ENCODE measurements at places on chromosomes 7 and 10.

DNA sequence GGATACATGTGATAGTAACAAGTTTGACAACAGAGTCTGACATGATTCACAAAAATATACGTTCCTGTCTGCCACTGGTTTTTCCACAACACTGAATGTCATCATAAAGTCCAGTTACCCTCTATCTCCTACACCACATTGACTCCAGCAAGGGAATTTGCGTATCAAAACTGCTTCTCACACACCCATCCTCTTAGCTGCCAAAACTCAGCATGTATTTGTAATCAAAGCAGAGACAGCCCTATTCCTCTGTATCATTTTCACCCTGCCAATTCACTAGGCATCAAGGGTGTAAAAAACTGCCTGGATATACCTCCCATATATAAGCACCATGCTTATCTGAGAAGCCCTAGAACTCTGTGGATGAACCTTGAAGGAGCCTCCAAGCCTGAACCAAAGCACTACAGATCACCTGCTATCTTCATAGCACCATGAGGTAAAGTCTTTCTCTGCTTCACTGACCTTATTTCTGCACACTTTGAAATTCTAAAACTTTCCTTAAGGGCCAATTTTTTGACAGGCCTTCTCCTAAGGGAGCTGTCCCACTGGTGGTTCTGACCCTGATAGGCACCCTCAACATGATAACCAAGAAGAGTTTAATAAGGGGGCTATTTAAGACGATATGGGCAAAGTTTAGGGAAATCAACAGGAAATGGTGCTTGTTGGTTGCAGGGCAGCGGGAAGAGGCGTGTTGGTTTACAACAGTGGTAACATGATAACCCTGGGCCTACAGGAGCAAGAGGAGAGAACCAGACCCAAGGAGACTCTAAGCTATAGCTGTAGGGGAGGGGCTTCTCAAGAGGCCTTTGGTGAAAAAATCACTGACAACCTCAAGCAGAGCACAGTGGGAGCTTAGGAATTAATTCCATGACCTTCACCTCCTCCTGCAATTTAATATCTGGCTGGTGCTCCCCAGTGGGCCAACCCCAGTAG is at the start of gene IFIT1B:
Gene IFIT1B, plus strand, starts transcription at position 352 of the 933 bp plus-strand sequence. Its CDS starts 80 bp downstream, at position 432.
- no peak for DNase-seq

DNA sequence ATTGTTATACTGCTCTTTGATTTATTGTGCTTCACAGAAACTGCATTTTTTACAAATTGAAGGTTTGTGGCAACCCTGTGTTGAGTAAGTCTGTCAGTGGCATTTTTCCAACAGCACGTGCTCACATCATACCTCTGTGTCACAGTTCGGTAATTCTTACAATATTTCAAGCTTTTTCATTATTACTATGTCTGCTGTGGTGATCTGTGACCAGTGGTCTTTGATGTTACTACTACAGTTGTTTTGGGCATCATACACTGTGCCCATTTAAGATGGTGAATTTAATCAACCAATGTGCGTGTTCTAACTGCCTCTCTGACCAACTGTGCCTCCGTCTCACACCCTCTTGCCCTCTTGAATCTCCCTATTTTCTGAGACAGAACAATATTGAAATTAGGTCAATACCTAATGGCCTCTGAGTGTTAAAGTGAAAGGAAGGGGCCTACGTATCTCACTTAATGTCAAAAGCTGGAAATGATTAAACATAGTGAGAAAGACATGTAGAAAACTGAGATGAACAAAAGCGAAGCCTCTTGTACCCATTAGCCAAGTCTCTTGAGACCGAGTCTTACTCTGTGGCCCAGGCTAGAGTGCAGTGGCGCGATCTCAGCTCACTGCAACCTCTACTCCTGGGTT is 20.2 kb upstream of the ASL start:
- peak; percentile 40 for DNase-seq

DNA sequence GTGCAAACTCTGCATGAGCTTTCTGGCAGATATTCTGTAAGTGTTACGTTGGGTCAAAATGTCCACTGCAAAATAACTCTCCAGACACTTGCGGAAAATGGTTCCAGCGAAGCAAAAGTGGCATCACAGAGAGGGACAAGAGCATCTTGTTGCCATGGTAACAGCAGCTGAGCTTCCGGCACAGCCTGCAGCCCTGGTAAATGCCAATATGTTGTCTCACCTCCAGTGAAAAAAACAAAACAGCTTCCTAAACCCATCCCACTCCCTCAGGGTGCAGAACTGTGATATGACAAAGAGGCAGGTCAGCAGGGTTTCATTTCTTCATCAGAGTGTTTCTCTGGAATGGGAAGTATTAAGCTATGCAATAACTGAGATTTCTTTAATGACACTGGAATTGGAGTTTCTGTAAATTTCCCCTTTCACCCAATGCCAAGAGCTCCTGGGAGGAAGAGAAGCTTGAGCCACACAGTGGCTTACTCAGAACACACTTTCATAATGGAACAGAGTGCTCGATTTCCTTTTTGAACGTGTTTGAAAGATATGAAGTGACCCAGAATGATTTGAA is 65.6 kb downstream of the FOXI2 start:
- no peak for DNase-seq

DNA sequence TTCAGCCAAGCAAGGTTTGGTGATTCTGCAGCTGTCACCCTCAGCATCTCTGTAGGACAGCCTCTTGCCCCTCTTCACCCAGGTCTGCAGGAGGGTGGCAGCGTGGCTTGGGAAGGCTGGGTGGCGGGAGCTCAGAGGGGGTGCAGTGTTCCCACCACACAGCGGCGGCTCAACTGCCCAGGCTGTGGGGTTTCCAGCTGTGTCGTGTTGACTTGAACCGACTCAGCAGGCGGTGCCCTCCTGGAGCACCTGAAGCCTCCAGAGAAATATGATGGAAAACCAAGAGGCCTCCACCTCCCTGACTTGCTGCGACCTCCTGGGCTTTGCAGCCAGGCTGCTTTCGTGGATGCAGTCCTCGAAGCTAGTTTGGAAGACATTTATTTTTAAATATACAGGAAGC is 68.0 kb upstream of the KLF6 start:
- no peak for DNase-seq

DNA sequence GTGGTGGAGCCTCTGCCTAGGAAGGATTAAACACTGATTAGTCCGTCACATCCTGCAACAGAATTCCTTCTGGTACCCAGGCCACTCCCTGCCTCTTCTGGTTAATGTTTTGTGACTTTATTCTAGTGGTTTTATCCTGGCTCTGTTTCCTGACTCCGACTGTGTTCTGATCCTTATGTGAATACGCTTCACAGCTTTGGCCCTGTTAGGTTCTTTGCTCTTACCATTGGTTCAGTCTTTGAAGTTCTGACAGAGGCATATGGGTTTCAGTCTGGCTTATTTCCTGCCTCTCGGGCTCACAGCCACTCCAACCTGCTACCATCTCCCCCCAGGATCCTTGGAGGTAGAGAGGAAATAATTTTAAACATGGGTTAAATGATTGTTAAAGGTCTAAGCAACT is 23.2 kb upstream of the FGL2 start:
- no peak for DNase-seq

GRCh38 chr10:101214446-101215396 is 14.5 kb downstream of the LBX1 start:
- no peak for DNase-seq

DNA sequence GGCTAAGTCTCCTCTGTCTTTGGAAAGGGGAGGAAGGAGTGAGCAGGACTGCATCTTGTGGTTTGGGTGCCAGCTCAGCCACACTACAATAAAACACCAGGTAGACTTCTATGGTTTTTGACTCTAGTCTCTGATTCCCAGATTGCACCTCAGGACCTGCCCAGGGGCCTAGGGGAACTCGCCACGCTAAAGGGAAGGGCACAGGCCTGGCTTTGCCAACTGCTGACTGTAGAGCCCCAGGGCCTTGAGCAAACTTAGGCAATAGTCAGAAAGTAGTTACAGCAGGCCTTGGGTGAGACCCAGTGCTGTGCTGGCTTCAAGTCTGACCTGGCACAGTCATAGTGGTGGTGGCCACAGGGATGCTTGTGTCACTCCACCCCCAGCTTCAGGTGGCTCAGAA is 24.2 kb upstream of the PRR15 start:
- no peak for DNase-seq

DNA sequence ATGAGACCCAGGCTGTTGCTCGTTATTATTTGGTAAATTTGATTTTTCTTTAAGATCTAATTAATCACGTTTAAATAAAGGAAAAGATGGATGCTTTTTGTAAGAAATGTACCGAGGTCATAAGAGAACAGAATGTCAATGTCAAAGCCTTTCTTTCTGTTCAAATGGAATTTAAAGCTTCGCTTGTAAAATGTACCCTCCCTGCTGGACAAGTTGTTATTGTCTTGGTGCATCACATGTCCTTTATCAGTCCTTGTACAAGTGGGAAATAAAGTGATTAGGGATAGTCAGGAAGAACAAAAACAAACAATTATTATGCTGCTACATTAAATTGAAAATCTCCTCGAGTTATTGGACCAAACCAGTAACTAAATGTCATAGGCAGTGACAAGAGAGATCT is 363.2 kb downstream of the PHTF2 start:
- no peak for DNase-seq

GRCh38 chr10:14384915-14385314 is 54.2 kb upstream of the FRMD4A start:
- no peak for DNase-seq

GRCh38 chr10:75098902-75099673 is 12.4 kb upstream of the SAMD8 start:
- no peak for DNase-seq

- DNase-seq, result no peak
Measured at GRCh38 chr7:24723178-24723530, 34.1 kb downstream of the GSDME start.

DNA sequence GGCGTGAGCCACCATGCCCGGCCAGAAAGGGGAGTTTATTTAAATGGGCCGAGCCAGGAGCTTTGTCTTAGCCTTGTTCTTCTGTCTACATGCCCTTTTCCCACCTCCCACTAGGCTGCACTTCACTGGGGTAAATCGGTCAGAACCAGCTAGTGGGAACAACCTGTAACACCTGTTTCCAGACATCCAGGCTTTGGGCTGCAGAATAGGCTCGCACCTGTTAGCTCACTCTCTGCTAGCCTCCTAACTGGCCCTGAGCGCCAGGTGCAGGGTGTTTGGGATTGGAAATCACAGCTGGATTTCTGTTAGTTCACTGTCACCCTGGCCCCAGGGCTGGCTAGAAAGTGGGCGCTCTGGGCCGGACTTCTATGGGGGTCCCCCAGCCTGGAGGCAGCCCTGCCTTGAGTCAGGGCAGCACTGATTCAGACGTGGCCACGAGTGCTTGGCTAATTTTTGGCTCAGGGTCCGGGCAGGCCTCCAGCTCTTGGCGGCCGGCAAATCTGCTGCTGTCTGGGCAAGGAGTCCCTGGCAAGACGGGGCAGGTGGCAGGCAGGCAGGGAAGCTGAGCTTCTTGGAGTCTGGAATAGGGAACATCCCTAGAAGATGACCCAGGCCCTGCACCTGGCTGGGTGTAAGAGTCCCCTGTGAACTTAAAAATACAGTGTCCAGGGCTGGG is 48.6 kb downstream of the GTF2IRD1 start:
- DNase-seq, result no peak

DNA sequence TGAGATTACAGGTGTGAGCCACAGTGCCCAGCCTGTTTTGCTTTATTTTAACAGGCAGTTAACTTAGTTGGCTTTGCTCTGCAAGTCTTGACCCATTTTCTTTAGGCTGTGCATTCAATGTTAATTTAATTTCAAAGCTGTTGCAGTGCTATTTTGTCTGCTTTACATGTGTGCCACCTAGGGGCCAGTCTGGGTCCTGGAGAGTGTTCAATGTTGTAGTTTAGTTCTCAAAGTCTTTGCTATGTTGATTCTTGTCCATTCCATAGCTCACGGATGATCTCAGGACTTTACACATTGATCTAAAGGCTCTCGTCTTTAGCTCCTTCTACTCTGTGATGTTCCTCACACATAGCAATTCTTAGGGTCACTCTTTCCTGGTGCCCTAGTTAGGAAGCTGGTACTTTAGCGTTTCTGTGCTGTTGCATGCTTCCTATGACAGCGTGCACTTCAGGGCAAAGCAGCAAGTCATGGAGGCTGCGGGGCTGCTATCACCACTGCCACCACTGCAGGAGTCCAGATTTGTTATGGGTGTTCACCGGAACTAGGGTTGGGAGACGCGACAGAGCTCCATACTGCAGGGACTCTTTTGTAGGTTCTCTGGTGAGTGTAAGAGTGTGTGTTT is 16.4 kb upstream of the ABCA13 start:
- no peak for DNase-seq

All from GM19239 (cell line).